ENCODE measurements at places on chromosomes 6 and 20. TPM values are rescaled to one million over a fixed set of nuclear protein-coding genes. Genes with fewer than 3 reads are reported as not detected.

FGD2 gene
- total RNA-seq, result not detected

TGM3 gene
- not detected for total RNA-seq

SLC17A3 gene
- total RNA-seq, result not detected

OR12D2 gene
- total RNA-seq, result not detected

LAMA4 gene
- 76.5 TPM for total RNA-seq

FRS3 gene
- 0.74 TPM for total RNA-seq

CDK5RAP1 gene
- total RNA-seq, result 31.9 TPM
